Dermis blood vessel endothelial cell (primary cell): ENCODE measurements at places on chromosomes 5 and 9. TPM values are rescaled to one million over a fixed set of nuclear protein-coding genes. Genes with fewer than 3 reads are reported as not detected.

Gene PCDHB7
- 0.68 and 0.74 TPM in 2 replicates for total RNA-seq

Gene ST8SIA4
- total RNA-seq = 3.1 and 4.3 TPM in 2 replicates

Gene DRD1
- total RNA-seq = not detected in 2 replicates

GRCh38 chr9:91720313-91720712 lies 229.7 kb downstream of the ROR2 start:
- DNase-seq = no peak

- no peak for DNase-seq
These were observed 558.9 kb upstream of the KLF4 start for GRCh38 chr9:108048406-108049025.

- no peak for DNase-seq
These were observed 177.6 kb upstream of the IER5L start for GRCh38 chr9:129355631-129356030.

- DNase-seq = peak; percentile 76
These were observed 42.8 kb downstream of the SNX30 start for GRCh38 chr9:112793213-112793810.

- DNase-seq = peak; percentile 33
These were observed 21.0 kb upstream of the ALDH1B1 start for GRCh38 chr9:38371495-38371894.

DNA sequence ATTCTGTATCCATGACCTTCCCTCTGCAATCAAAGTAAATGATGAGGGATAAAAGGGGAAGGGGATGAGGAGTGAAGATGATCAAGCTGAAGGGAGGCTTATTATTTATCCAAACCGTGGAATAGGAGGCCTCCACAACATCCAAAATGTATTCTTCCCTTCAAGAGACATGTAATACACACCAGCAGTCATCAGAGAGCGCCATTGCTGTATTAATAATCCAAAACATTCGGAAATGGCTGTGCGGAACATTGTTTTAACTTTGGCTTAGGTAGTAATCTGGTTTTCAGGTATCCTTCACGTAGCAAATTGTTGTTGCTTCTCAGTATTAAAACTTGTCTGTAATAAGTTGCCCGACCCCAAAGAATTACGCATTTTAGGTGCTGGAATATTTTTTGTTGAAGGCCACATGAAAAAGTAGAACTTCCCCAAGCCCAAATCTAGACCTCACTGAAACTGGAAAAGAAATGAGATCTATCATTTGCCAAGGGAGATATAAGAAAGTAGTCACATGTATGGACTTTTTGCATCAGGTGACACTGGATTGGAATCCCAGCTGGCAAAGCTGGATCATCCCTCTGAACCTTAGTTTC lies 2.6 kb upstream of the BOD1 start:
- peak; percentile 79 for DNase-seq
